GM12891 (cell line): ENCODE measurements at places on chromosomes 5 and 9.

DNA sequence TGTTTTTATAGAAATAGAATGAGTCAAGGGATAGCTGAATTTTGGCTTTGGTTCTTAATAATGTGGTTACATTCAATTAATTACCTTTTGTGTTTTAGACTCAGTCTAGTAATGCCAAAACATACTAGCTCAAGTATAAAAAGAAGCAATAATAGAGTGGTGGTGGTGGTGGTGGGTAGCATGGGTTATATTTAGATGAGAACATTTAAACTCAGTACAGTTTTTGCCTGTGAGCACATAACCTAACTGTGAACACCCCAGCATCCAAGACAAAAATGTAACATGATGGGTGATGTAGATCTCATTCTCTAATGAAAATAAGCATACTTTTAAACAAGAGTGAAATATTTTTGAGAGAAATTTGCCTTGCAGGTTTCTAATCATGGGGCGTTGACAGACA is 14.2 kb downstream of the CPEB4 start:
- DNase-seq, result no peak

- no peak for DNase-seq
Observed at GRCh38 chr5:73815631-73816030, 189.6 kb downstream of the ARHGEF28 start.

GRCh38 chr5:73764586-73764985 is 138.6 kb downstream of the ARHGEF28 start:
- no peak for DNase-seq

GRCh38 chr5:180117000-180117725 is 45.6 kb upstream of the RNF130 start:
- DNase-seq, result no peak

GRCh38 chr5:140951636-140952035 is 14.6 kb upstream of the PCDHAC2 start:
- no peak for DNase-seq

DNA sequence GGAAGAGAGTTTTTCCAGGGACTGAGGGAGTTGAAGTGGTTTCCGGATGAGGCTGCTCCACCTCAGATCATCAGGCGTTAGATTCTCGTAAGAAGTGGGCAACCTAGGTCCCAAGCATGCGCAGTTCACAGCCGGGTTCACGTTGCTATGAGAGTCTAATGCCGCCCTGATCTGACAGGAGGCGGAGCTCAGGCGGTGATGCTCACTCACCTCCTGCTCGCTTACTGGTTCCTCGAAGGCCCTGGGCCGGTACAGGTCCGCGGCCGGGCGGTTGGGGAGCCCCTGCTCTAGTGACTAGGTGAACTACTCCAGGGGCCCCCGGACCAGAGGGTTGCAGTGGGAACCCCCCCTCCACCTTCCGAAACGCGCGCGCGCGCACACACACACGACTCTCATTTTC is 997 bp upstream of the RNF130 start:
- no peak for DNase-seq

DNA sequence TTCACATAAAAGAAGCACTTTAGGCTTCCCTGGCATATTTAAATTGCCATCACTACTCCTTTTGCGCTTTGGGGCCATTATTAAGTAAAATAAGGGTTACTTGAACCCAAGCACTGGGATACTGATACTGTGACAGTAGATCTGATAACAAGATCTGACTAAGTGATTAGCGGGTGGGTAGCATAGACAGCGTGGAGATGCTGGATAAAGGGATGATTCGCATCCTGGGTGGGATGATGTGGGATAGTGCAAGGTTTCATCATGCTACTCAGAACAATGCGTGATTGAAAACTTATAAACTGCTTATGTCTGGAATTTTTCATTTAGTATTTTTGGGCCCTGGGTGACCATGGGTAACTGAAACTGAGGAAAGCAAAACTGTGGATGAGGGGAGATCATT is 75.1 kb downstream of the PTTG1 start:
- DNase-seq, result no peak

DNA sequence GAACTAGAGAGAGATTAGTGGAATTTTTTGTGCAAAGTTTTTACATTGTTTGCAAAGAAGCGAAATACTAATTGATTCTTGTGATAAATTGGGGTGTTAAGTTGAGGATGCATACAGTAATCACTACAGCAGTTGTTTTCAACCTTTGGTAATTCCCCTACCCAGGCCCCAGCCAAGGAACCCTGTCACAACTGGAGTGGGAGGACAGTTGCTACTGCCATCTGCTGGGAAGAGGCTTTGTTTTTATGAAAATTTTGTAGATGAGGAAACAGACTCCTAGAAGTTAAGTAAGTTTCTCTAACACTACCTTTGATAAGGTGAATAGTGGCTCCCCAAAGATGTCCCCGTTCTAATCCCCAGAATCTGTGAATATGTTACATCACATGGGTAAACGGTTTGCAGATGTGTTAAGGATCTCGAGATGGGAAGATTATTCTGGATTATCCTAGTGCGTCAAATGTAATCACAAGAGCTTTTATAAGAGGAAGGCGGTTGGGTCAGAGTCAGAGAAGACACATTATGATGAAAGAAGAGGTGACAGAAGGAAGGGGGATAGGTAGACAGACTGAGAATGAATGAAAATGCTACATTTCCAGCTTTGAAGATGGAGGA is 34.0 kb upstream of the PPP1R2B start:
- DNase-seq, result peak; percentile 22

DNA sequence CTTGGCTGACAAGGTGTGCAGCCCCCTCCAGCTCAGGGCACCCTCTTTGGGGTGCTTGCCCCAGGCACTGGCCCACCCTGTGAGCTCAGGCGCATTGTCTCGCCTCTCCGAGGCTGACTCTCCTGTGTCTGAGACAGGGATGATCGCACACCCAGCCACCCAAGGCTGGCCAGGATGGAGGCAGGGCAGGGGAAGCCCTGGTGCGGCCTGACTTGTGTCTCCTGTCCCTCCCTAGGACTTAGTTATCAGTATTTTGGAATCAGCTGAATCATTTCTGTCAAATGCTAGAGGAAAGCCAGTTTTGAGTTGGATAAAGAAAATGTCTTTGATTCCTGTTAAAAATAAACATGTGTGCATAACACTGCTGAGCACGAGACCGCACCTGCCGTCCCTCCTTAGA is 2.5 kb upstream of the DBH start:
- DNase-seq, result no peak

DNA sequence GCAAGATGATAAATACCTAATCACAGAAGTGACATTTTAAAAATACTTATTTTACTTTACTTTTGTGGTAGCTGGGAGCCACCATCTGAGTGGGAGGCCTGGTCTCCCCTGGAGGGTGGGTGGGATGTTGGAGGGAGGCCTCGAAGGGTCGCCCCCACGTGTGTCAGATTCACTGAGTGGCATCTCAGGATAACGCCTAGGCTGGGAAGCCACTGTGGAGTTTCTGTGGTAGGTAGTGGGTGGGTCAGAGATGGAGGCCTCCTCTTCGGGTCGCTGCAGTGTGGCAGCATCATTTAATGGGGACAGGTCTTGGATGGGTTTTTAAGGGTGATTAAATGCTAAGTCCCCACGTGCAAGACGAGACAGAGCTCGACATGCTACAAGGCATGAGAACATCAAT is 1154.8 kb upstream of the CDH18 start:
- DNase-seq, result no peak

- DNase-seq, result no peak
Observed at GRCh38 chr9:136325358-136325757, 2.0 kb upstream of the GPSM1 start.

- DNase-seq, result no peak
Observed at GRCh38 chr5:127506616-127507015, 10.8 kb upstream of the PRRC1 start.

GRCh38 chr9:6852243-6852963 is 94.6 kb downstream of the KDM4C start:
- no peak for DNase-seq

DNA sequence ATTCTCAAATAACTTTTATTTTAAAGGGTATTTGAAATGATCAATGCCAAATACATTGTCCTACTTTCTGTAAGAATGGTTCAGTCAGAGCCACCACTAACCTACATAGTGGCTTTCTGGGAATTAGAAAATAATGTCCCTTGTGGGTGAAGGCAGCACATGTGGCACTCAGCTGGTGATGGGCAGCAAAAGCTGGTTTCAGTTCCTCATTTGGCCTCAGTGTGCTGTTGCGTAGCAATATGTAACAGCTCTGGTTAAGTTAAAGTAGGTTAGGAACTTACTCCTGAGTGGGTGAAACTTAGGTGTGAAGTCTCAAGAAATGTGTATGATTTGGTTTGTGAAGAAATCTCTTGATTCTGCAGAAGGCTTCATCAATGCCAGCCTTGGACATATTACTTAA is 99.6 kb upstream of the SPEF2 start:
- peak; percentile 2 for DNase-seq

DNA sequence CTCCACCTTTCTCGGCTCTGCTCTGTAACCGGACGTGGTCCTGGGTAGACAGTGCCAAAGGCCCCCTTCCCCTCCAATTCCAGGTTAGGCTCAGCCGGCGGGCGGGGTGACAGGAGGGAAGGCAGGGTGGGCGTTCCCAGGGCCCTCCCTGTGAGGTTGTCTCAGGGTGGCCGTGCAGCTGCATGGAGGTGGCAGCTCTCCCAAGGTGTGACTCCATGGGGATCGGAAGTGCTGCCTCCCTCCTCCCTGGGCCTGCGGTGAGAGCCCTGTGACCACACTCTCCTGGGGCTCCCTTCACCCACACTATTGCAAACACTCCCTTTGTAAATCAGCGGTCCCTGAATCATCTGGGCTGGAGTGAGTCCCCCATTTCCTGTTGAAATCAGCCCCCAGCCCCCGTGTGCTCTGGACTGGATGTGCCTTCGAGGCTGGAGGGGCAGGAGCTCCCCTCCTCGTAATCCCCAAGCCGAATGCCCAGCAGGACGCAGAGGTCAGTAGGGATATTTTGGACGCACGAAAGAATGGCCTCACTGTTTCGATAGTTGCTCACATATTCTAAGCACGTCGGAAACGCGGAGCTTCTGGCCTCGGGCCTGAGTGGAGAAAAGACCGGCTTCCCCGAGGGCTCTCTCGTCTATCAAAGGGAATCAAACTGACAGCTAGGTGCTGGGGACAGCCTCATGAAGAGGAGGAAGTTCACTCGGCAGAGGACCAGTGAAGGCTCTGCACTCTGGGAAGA is 107.6 kb upstream of the COL5A1 start:
- DNase-seq, result no peak

- no peak for DNase-seq
Observed at GRCh38 chr5:82863266-82863665, 213.9 kb downstream of the TMEM167A start.

DNA sequence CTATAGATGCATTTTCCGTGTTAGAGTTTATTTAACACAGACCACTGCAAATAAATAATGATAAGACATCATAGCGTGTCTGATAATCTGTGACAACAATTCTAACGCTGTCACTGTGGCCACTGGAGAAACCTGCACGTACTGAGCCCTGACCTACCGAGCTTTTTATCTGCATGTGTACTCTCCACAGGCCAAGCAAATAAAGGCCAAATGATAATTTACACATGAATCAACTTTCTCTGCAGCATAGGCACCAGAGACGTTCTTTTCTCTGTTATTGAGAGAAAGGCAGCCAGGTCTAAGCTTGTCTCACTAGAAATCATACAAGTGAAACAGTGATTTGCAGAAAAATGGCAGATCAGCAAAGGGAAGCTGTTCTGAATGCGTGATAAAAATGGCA is 75.8 kb downstream of the POU5F2 start:
- no peak for DNase-seq

DNA sequence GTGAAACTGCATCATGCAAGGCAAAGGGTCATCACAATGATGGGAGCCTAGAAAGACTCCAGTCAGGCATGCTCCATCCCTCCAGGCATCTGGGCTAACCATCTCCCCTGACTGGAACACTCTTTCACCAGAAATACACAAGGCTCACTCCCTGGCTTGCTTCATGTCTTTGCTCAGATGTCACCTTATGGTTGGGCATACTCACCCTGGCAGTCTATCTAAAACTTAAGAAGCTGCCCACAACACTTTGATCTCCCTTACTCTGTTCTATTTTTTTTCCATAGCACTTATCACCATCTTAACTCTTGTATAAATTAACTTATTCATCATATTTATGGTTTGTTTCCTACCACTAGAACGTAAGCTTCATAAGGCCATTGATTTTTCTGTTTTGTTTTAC is 90.0 kb downstream of the SPEF2 start:
- no peak for DNase-seq

DNA sequence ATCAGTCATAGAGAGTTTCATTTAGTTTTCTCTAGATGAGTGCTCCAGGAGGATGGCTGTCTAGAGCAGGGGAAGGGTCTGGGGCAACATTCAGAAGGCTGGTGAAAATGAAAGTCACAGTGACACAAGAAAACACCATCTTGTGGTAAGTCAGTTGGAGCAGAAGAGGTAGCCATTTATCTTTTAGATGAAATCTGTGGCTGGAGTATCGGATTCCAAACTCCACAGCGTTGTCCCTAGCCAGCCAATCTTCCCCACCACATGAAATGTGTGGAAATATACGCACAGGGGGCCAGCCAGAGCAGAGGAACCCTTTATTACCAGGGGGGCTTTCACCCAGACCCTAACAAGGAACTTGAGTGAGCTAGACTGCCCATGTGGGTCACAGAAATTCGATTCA is 15.9 kb upstream of the TNFAIP8 start:
- no peak for DNase-seq

GRCh38 chr9:124789531-124789930 is 12.6 kb downstream of the OLFML2A start:
- DNase-seq, result no peak

DNA sequence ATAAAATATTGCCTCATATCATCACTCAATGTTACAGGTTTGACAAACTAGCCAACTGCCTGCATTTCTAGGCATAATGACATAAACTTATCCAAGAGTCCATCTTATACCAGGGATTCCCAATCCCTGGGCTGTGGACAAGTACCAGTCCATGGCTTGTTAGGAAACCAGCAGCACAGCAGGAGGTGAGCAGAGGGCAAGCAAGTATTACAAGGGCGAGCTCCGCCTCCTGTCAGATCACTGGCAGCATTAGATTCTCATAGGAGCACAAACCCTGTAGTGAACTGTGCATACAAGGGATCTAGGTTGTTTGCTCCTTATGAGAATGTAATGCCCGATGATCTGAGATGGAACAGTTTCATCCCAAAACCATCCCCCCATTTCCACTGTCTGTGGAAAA is 144.9 kb downstream of the PRKACG start:
- no peak for DNase-seq

- no peak for DNase-seq
Observed at GRCh38 chr9:78021697-78022096, 9.9 kb downstream of the GNAQ start.

DNA sequence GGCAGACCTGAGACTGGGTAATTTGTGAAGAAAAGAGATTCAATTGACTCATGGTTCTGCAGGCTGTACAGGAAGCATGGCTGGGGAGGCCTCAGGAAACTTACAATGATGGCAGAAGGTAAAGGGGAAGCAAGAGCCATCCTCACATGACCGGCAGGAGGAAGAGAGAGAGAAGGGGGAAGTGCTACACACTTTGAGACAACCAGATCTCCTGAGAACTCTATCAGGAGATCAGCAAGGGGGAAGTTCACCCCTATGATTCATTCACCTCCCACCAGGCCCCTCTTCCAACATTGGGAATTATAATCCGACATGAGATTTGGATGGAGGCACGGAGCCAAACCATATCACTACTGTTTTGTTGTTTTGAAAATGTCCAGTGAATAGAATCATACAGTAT is 110.2 kb downstream of the DAPK1 start:
- no peak for DNase-seq
